ENCODE measurements at places on chromosomes 1 and 21.

DNA sequence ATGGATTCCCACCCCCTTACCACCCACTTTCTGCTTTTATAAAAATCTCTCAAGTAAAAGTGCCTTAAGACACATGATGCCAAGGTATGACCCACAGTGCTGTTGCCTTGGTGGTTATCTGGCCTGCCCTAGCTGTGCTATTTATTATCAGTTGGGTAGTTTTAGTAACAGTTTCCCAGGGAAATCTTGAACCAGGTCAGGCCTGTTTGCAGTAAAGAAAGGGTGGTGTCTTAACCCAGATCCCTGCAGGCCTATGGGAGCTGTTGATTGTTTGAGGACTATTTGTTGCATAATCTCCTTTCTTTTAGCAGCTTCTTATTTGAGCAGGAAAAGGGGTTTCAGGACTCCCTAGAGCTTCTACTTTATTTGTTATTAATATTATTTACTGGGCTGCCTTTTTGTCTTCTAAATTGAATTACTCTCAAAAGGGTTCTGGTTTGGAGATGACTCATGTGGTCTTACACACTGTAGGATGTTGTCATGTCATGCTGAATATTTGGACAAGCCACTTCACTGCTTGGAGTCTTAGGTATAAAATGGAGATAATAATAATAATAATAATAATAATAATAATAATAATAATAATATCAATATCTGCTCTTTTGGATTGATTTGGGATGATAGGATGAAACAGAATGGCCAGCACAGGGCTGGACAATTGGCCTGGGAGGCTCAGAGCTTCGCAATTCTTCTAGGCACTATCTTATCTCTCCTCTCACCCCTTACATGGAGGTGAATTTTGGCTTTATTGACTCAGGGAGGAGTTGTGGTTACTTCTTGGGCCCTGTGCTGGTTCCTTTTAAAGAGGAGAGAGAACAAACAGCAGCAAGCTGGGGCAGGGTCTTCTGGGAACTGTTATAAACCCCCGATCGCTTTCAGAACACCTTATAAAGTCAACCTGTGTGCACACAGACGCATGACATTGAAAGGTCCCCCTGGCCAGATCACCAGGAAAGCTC, 252.1 kb downstream of the PRDM2 start:
- no peak for DNase-seq

- no peak for DNase-seq
Measured at GRCh38 chr21:25913479-25913878, 178.7 kb downstream of the GABPA start.

DNA sequence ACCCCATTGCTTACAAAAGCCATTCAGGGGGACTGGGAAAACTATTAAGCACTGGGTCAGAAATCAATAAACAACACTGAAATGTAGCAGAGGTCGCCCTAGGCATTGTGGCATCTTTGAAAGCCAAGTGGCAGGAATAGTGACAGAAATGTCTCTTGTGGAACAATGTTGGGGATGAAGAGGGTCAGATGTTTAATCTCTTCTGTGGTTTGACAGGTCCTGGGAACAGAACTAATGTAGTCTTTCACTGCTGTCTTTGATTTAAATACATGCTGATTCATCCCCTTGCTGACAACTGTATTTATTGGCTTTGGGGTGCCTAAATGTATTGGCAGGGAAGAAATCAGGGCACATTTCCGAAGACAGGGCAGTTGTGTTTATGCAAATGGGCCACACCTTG, 194.8 kb downstream of the ATG4C start:
- no peak for DNase-seq

DNA sequence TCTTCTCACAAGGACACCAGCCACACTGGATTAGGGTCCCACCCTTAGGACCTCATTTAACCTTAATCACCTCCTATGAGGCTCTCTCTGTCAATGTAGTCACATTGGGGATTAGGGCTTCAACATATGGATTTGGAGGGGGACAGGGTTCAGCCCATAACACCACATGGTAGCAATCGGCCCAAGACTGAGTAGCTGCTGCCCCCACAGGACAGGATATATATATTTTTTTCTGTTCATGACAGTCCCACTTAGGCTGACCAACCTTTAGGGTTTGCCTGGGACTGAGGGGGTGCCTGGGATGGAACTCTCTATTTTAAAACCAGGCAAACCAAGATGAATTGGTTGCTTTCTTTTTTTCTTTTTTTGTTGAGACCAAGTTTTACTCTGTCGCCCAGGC, 8.2 kb upstream of the ACTL8 start:
- no peak for DNase-seq

Measured in vagina (tissue), 2 donors.